ENCODE measurements at places on chromosomes 3 and 15. TPM values are rescaled to one million over a fixed set of nuclear protein-coding genes. Genes with fewer than 3 reads are reported as not detected.

Gene EDC3
- polyA plus RNA-seq = 30.4 TPM

Gene SNURF
- 18.1 TPM for polyA plus RNA-seq

Gene PLA2G4B
- polyA plus RNA-seq = 2.7 TPM

Gene TMEM158
- polyA plus RNA-seq = not detected

Gene ZKSCAN7
- polyA plus RNA-seq = 4.2 TPM

Gene KIF7
- polyA plus RNA-seq = not detected

Gene MGLL
- polyA plus RNA-seq = 2.6 TPM

Gene TGM5
- polyA plus RNA-seq = not detected

Gene GLDN
- not detected for polyA plus RNA-seq
